Tracheal epithelial cell (primary cell): ENCODE measurements at places on chromosomes 7 and 10. TPM values are rescaled to one million over a fixed set of nuclear protein-coding genes. Genes with fewer than 3 reads are reported as not detected.

The GDF10 gene
- under 0.01 TPM in 1 of 2 replicates, not detected in the other for total RNA-seq

The SPDYE1 gene
- total RNA-seq = not detected in 2 replicates

The OLAH gene
- total RNA-seq = 5.5 and 15.8 TPM in 2 replicates

The TMEM176A gene
- total RNA-seq = not detected in 2 replicates

The TMEM209 gene
- 5.1 and 9.4 TPM in 2 replicates for total RNA-seq

The KCNMA1 gene
- 11.1 and 16.8 TPM in 2 replicates for total RNA-seq

The PRKG1 gene
- total RNA-seq = 0.24 and 0.43 TPM in 2 replicates

The NYAP1 gene
- total RNA-seq = 0.85 and 1.4 TPM in 2 replicates

The GIMAP1 gene
- under 0.01 TPM in 1 of 2 replicates, not detected in the other for total RNA-seq

The NODAL gene
- not detected in 2 replicates for total RNA-seq

The CNPY1 gene
- total RNA-seq = not detected in 2 replicates

The GIMAP4 gene
- 0.21 and 2.2 TPM in 2 replicates for total RNA-seq

The OPN1SW gene
- total RNA-seq = not detected in 2 replicates

The CNNM2 gene
- 3.9 and 5.8 TPM in 2 replicates for total RNA-seq

The GSTK1 gene
- total RNA-seq = 94.2 and 99.5 TPM in 2 replicates

The PIK3AP1 gene
- 1.1 and 4.1 TPM in 2 replicates for total RNA-seq

The HYAL4 gene
- under 0.01 TPM in 1 of 2 replicates, not detected in the other for total RNA-seq

The ZYX gene
- total RNA-seq = 15.8 and 21.0 TPM in 2 replicates

The STMP1 gene
- total RNA-seq = 9.2 and 10.4 TPM in 2 replicates

The HSPA12A gene
- 0.64 and 6.0 TPM in 2 replicates for total RNA-seq

The CLDN3 gene
- total RNA-seq = 2.7 TPM in 1 of 2 replicates, not detected in the other

The INSYN2A gene
- under 0.01 TPM in 1 of 2 replicates, not detected in the other for total RNA-seq

The TUBB8 gene
- not detected in 2 replicates for total RNA-seq

The TMEM120A gene
- total RNA-seq = 14.5 and 27.3 TPM in 2 replicates

The SAMD9 gene
- total RNA-seq = 7.9 and 9.9 TPM in 2 replicates

The CLRN3 gene
- not detected in 2 replicates for total RNA-seq

The CRTAC1 gene
- total RNA-seq = under 0.01 TPM in 1 of 2 replicates, not detected in the other

The GNAI1 gene
- total RNA-seq = 56.1 and 100.0 TPM in 2 replicates

The ZNF503 gene
- total RNA-seq = 4.8 and 6.0 TPM in 2 replicates

The IFIT2 gene
- 0.21 and 6.3 TPM in 2 replicates for total RNA-seq

The PNLIPRP2 gene
- total RNA-seq = not detected in 2 replicates

The ATG9B gene
- 0.24 TPM in 1 of 2 replicates, not detected in the other for total RNA-seq

The SH3PXD2A gene
- 13.0 and 16.6 TPM in 2 replicates for total RNA-seq

The MBL2 gene
- total RNA-seq = not detected in 2 replicates

The THNSL1 gene
- total RNA-seq = 4.6 and 9.0 TPM in 2 replicates

The ARHGAP22 gene
- total RNA-seq = 15.8 and 29.4 TPM in 2 replicates

The ADRB1 gene
- total RNA-seq = 0.24 and 4.0 TPM in 2 replicates

The CPA1 gene
- total RNA-seq = not detected in 2 replicates
